RWPE1 (cell line): ENCODE measurements at places on chromosomes 4 and X.

DNA sequence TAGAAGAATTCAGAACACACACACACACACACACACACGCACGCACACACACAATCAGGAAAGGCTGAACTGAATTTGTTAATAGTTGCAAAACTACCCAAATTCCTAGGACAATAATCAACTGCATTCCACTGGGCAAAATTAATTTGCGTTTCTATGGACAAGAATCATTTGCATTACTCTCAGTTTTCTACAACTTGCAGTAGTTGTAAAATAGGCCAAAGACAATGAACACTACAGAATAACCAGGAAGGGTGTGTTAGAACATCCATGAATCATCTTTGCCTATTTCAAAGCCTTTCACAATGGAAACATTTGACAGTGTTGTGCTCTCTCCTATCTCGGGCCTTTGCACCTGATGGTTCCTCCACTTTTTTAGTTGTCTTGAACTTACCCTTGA, 77.1 kb upstream of the IGFBP7 start:
- peak; percentile 8 for DNase-seq

DNA sequence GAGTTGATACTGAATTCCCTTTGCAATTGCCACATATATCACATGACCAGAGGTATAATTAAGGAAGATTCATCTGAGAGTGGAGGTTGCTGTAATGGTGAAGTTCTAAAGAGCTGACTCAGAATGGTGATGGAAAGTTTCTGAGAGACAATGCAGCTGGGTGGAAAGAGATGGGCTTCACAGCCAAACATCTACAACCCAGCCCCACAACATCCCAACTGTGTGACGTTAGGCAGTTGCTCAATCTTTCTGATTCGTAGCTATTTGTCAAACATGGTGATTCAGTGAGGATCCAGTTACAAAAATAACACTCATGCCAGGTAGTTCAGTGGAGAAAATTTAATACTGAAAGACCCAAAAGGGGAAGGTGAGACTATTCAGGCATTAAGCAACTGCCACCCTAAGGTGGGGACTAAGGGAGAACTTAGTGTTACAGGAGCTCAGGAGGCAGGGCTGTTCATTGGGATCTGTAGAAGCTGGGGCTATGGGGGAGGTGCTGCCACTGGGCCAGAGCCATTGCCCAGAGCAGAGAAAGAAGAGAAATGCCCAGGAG, 6.9 kb upstream of the AFF1 start:
- DNase-seq = peak; percentile 91

DNA sequence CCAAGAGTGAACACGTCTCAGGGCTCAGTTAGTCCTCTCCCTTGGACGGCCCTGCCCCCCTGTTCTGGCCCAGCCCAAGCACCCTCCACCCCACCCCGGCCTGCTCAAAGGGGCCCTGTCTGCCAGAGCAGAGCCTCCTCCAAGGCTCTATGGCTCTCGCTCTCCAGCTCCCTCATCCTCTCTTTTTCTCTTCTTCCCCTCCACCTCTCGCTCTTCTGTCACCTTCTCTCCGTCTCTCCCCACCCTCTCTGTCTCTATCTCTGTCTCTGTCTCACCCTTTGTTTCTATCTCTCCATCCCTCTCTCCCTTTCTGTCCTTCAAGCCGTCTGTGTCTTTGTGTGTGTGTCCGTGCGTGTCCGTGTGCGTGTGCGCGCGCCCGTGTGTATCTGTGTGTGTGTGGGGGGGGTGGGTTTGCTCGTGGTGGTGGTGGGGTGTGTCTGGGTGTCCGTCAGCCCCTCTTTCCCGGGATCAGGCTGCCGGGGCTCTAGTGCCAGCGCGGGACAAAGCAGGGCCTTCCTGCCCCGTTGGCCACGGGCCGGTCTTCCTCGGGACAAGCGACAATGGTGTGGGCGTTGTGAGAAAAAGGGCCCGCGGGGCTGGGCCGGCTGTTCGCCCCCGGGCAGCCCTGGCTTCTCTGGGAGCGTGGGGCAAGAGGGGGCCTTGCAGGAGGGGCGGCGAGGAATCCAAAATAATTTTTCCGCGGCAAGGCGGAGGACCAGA, 8.7 kb downstream of the FRG2 start:
- no peak for DNase-seq

- DNase-seq = no peak
Observed at GRCh38 chr4:38114386-38115150, 154.4 kb downstream of the PTTG2 start.

GRCh38 chrX:122046815-122047214, 999.4 kb downstream of the GLUD2 start:
- no peak for DNase-seq

DNA sequence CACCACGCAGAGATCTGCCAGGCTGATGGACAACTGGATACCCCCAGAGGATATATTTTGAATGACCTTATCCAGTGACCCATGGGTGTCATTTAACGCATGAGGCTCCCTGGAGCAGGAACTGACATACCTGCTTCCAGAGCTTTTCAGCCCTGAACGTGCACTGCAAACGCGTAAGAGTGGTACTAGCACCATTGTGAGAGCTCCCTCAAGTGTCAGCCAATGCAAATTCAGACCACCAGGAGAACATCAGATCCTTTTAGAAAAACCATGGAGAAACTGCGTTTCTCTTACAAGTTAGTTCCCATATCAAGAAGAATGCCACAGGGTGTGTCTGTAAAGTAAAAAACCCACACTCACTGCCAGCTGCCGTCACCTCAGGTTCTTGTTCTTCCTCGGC, 7.3 kb downstream of the TREX2 start:
- no peak for DNase-seq

GRCh38 chr4:7524064-7524682, 89.4 kb upstream of the PSAPL1 start:
- no peak for DNase-seq

GRCh38 chr4:185965426-185966384, 103.3 kb upstream of the TLR3 start:
- DNase-seq = no peak

- no peak for DNase-seq
Observed at GRCh38 chr4:107890779-107891178, 40.6 kb upstream of the CYP2U1 start.

DNA sequence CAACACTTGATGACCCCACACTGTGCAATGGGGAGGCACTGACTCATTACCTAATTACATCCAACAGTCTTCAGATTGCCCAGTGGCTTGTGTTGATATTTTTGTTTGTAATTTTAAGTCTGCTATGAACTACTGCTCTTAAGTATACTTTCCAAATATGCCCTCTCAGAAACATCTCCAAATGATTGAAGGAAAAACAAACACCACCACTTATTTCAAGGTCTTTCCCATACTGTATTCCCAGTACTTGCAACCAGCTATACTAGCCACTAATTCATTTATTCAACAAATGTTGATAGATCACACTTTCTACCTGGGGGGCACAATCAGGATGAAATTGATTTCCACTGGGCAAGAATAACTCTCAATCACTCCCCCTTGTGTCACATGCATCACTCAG, 302.2 kb upstream of the CPEB2 start:
- no peak for DNase-seq

DNA sequence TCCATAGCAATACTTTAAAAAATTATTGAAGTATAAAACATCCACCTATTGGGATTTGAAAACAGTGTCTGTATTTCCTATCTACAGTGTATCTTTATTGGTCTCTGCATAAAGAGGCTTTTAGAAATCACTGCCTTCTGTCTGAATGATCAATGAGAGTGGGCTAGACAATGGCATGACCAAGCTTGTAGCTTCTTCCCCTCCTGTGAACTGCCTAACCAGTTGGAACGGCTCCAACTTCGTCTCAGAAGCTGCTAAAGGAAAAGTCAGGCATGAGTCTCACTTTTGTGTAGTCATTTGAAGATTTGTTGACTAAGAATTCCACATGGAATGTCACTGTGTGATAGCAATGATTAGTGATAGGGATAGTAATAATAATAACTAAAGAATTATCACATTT, 64.2 kb downstream of the INTS12 start:
- DNase-seq = no peak

DNA sequence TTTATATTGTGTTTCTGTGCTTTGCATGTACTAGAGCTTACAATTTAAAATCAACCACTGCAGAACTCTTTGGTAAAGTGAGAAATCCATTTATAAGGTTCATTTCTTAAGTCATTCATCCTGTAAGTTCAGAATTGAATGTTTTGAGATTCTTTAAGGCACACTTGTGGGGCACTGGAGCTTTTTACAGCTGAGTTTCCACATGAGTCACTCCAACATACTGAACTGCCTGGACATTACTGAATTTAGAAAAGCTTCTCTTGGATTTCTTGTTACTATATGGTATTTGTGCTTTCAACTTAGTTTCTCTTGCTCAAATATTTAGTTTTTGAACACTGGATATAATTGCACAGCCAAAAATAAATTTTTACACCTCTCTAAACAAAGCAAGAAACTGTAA, 226.3 kb downstream of the PACRGL start:
- no peak for DNase-seq

DNA sequence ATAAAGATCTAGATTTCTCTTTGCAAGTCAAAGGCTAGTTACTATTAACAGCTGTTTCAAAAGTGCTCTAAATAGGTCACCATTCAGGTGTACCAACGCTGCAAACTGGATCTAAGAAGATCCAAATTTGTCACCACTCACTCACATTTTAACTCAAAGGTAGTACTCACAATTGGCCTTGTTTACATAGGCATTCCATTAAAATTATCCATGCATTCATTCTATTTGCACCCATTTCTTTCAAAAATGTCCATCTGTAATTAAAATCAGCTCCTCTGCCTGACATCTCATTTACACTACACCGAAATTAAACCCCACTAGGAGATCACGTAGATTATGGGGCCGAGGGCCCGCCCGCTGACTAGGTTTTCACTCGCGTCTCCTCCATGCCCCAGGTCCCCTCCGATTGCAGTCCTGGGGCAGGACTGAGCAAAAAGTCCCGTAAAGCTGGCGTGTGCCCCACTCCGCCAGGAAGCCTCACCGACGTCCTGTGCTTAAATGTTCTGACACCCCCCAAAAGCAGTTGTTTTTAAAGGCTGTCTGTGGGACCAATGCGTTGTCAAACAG, 1.3 kb upstream of the ING2 start:
- peak; percentile 26 for DNase-seq

DNA sequence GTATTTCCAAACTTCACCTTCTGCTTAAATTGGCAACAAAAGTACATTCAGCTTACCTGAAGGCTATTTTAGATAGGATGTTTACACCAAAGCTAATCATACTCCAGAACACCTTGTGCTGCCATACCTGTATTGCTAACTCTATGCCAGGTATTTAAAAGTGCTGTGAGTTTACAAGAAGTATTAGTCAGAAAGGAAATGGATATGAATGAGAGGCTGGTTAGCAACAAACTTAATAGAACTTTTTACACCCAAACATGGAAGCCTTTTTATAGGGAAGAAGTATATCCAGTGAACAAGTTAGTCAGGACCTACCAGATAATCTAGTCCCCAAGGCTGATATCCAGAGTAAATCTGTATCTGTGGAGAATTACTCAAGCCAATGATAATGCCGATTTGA, 131.2 kb upstream of the SPRY1 start:
- no peak for DNase-seq

DNA sequence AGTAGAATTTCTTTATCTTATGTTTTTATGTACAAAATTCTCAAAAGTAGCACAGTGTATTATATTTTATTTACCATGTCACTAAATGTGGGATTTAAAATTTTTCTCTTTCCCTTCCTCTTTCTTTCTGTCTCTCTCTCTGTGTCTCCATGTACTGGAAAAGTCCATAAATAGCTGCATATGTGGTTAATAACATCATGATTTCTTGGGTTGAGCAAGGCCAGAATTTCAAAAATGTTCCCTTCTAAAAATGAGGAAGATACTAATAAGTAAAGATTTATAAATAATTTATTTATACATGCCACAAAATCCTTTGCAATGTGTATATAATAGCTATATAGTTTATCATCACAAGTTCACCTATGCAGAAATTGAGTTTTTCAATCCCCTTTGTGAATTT, 29.1 kb upstream of the DKK2 start:
- DNase-seq = no peak

DNA sequence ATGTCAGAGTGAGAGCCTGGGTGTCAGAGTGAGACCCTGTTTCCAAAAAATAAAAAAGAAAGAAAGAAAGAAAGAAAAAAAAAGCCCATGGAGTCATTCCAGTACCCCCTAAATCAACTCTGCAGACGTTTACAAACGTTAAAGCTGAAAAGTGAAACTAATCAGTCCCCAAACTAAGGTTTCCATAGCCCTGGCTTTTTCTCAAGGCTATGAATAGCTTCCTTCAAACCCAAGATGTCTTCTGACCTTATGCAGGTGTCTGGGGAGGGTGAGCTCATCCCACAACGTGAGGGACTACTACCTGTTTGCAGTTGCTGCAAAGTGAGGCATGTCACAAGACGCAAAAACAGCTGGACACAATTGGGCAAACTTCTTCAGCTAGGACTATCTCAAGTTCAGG, 144.0 kb downstream of the SH3KBP1 start:
- no peak for DNase-seq
